ENCODE measurements at places on chromosomes 2 and 18.

DNA sequence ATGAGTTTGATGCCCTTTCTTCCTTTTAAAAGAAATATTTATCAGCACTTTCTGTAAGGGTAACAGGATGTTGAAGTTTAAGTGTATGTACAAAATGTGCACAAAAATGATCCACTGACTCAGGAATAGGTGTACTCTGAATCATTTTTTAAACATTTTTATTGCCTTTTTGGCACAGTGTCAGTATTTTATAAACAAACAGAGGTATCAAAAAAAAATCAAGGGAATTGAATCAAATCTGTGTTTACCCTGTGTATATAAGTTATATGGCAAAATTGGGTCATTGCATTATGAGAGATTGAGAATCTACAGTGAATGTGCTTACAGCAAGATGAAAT lies 513.9 kb upstream of the NETO1 start:
- DNase-seq = no peak

DNA sequence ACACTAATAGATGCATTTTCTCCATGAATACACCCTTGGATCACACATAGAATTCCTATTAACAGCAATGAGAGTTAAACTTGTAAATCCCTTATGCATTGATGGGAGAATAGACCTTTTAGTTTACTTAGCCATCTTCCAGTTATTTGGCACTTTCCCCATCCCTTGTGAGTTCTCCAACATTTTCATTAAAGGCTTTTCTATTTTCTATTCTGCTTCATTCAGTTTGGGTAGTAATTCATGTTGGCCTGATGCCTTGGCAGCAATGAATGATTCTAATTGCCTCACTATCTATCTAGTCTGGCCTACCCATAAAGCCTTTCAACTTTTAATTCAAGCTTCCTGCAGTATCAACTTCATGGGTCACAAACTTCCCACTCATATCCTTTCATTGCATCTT lies 32.3 kb downstream of the TBR1 start:
- DNase-seq = no peak

GRCh38 chr2:194104687-194105086 lies 1552.3 kb upstream of the SLC39A10 start:
- no peak for DNase-seq

DNA sequence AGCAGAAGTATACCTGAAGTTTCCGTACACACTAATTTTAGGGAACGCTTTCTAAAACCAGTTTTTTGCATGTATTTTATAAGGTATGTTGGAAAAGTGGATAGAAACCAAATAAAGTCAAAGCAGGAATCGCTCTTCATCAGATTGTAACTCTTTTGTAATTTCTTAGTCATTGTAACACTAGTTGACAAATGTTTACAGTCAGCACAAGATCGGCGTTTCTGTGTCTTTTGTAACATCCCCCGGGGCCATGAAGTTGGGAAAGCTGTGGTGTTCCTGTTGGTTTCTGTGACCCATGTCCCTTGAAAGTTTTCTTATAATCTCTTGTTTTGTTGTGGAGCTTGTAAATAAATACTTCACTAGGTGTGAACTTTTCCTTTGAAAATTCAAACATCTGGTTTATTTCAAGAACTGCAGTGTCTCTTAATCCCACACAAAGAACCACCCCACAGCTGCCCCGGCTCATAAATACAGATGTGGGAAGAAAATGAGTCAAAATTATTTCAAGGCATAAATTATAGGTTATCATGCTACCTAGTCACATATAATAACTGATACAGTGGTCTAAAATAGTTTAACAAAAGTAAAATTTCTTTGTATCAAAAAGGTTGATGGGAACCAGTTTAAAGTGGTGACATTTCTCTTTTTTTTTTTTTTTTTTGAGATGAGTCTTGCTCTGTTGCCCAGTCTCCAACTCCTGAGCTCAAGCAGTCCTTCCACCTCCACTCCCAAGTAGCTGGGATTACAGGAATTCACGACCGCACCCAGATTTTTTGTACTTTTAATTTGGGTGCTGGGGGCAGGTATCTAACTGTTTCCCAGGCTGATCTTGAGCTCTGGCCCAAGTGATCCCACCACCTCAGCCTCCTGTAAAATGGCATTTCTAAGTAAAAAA lies 751 bp upstream of the NMI start:
- DNase-seq = no peak

GRCh38 chr18:7458884-7459283 lies 108.2 kb upstream of the PTPRM start:
- DNase-seq = no peak

DNA sequence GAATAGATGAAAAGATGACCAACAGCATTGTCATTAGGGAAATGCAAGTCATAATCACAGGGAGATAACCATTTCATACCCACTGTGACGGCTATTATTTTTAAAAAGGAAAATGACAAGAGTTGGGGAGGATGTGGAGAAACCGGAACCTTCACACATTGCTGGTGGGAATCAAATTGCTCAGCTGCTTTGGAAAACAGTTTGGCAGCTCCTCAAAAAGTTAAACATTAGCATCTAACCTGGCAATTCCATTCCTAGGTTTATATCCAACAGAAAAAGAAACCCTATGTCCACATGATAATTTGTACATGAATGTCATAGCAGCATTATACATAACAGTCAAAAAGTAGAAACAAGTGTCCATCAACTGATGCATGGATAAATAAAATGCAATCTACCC lies 58.2 kb downstream of the KCNG3 start:
- no peak for DNase-seq

- DNase-seq = peak; percentile 44
Measured at GRCh38 chr18:45722899-45723298, 1.1 kb upstream of the SLC14A1 start.

DNA sequence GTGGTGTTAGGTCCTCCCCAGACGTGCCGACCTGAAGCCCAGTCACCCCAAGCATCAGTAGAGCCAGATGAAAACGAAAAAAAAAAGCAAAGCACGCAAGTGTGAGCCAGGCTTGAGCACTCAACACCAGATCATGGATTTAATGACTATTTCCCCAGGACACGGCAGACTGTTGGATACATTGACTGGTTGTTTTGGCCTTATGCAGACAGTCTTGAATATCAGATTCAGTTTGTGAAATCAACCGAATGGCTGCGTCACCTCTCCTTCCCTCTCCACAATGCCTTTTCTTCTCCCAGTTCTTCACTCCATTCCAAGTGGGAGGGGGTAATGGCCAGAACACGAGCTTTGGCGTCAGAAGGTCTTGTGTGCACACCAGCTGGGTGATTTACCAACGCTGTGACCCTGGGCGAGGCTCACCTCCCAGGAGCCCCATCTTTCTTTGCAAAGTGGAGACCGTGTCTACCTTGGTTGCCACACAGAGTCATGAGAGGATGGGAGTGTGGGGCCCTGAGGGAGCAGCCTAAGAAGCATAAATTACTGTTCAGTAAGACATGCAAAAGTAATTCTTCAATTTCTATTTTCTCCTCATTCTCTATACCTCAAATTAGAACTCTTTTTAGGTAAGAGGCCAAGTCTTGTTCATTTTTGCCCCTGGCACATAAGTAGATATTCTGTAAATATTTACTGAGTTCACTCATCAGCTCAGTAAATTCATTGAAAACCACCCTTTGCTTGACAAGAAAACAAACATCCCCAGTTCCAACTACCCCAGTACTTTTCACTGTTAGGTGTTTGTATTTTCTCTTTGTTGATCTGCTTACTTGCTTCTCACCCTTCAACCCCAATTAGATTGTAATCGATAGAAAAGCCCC lies 181.1 kb upstream of the COPS8 start:
- no peak for DNase-seq

- DNase-seq = no peak
Measured at GRCh38 chr2:222707689-222708273, 36.3 kb downstream of the MOGAT1 start.

DNA sequence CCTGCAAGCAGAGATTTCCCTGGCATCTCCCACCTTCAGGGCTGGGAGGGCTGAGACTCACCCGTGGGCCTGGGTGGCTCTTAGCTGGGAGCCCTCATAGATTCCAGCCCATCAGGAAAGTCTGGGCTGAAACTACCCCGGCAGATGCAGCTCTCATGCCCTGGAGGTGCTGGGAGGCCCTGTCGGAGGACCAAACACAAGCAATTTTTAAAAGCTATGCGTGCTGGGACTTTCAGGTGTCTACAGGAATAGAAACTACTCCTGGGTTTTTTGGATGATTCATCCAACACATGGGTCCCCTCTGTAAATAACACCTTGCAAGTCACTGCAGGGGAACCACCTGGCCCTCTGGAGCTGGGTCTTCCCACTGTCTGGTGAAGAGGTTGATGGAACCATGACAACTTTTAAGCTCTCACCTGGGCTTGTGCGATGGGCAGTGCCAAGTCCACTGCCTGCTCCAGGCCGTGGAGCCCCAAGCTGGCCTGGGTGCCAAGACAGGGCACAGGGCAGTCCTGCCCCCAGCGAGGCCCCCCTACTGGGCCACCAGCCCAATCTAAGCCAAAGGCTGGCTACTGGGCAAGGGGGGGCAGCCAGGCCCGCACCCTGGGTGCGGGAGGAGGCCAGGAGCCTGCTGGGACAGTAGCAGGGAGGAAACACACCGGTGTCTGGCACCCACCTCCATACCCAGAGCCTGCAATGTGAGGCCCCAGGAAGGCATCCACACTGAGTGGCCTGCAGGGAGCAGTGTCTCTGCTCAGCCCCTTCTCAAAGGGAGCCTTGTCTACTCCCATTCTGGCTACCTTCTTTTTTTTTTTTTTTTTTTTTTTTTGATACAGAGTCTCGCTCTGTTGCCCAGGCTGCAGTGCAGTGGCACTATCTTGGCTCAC lies 1.1 kb upstream of the GPR55 start:
- DNase-seq = no peak

GRCh38 chr2:10385933-10386773 lies 62.0 kb downstream of the ODC1 start:
- no peak for DNase-seq

DNA sequence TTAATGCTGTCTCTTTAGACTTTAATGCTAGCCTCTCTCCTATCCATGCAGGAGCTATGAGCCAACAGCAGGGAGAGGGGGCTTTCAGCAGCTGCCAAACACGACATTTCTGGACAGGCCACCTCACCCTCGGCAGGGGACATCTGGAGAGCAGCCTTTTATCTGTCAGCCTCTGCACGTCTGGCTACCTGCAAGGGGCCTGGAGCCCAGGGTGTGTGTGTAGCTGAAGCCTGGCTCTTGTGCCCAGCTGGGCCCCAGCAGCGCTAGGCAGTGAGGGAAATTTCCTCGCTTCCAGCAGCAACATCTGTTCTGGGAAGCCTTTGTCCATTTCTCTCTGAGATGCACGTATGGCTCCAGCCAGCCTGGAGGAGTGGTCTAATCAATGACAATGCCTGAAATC lies 728.7 kb upstream of the ID2 start:
- DNase-seq = no peak

DNA sequence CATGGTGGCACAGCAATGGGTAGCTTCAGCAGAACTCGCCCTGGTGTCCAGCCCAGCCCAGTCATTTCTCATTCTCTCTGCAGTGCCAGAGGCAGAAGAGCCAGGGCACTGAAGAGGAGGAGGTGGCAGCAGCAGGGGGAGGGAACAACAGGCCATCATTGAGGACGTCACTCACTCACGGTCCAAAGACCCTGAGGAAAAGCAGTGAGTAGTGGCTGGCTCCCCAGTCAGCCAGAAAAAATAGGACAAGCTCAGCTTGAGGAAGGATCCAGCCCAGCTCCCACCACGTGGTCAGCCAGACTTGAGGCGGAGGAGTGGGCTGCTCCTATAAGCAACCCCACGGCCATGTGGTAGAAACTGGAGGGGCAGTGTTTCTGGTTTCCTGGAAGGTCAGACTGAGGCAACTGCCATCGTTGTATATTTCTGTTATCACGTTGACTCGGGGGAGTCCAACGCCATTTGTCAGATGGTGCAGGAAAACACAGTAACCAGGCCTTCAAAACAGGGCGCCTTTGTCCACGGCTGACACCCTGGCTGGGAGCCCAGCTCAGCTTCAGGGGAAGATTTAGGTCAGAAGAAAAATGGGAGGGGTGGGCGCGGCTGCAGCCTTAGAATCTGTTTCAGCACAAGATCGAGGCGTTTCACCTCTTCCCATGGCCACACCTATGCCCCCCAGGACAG lies 19.0 kb upstream of the TMEM247 start:
- no peak for DNase-seq

- DNase-seq = no peak
Measured at GRCh38 chr2:136171223-136171622, 53.3 kb upstream of the CXCR4 start.

DNA sequence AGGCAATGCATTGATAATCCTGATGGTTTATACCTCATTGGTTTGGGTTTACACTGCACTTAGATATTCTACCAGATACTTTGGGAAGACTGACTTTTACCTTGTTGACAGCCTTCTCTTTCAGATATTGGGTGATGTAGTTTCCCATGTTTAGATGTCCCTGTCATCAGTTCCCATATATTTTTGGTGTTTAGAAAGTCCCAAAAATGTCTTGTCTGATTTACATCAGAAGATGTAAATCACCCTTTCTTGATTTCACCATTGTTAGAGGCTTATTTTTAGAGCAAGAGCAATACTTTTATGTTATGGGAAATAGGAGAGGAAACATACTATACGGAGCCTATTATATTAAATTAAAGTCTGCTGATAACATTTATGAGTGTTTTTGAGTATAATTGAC lies 14.4 kb upstream of the CCDC102B start:
- DNase-seq = no peak

DNA sequence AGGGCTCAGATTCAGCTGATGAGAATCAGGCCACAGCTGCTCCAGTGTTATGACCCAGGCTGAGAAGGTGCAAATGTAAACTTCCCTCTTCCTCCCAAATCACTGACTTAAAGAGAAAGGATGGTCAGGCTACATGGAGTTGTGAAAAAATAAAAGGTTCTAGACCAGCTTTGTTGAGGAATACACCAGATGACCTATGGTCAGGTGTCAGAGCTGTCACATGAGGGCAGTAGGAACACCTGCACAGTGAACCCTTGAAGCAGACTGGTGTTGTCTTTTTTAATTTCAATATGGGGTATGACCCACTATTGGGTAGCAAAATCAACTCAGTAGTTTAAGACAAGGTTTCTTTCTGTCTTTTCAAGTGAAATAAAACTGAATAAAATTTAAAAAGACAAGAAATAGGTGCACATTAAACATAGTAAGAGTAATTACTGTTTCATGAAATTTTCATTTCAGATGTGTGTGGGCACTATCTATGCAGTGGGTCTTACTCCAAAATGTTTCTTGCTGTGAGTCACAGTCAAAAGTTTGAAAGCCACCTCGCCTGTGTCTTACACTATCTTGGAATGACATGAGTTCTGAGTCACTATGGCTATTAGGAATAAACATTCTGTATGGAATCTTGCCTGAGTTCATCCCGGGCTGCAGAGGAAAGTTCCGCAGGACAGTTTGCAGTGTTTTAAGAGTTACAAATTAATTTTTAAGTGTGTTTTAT lies 83.6 kb downstream of the ACVR1 start:
- DNase-seq = no peak

- DNase-seq = no peak
Measured at GRCh38 chr2:64288321-64289193, 144.3 kb upstream of the PELI1 start.

- DNase-seq = no peak
Measured at GRCh38 chr18:46274266-46274665, 170.1 kb downstream of the HAUS1 start.

DNA sequence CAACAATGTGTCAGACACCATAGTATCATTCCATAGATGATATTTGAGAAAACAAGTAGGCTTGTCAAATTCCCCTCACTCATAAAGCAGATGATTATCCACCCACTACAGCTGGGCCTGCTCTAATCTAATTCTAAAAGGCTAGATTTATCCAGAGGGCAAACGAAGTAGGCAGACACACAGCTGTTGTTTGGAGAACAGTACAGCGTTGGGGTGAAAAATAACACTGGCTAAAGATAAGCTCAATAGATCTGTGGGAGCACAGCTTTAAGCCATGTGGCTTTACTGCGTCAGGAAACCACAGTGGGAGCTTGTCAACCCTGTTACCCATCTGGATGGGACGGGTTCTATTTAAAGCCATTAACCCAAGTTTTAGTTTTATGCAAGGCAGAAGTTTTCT lies 48.9 kb upstream of the COBLL1 start:
- DNase-seq = no peak

Measured in T-helper 9 cell (primary cell).